ENCODE measurements at places on chromosomes 3 and 15.

GRCh38 chr3:48299746-48300712 is 33.4 kb downstream of the SPINK8 start:
- no peak for DNase-seq

- DNase-seq: no peak
These were observed 329.1 kb downstream of the VPS13C start for GRCh38 chr15:61731099-61731498.

GRCh38 chr3:7728566-7729519 is 772.8 kb upstream of the LMCD1 start:
- no peak for DNase-seq

DNA sequence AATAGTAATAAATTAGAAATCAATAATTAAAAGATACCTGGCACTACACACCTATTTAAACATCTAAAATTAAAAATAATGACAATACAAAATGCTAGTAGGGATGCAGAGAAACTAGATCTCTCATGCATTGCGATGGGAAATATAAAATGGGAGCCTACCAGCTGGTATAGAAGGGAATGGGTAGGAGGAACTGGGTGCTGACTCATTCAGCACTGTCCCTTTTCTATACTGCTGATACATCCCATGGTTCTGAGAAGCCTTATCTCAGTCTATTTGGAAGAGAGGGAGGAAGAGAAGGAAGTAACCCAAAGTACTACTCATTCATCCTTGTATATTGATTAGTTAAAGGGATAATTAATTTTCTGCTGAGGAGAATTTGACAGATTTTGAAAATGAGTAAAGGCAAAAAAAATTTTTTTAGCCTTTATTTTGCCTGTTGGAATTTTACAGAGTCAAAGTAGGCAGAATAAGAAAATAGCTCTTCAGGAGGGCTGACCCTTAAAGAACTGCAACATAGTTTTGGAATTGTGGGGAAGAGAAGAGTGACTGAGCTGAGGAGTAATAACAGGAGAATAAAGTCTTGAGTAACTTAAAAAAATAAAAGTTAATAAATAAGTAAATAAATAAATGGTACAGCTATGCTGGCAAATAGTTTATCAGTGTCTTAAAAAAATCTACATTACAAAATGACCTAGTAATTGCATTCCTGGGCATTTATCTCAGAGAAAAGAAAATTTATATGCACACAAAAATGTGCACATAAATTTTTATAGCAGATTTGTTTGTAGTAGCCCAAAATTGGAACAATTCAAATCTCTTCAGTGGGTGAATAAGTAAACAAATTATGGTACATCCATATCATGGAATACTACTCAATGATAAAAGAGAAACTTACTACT is 15.3 kb upstream of the BHLHE40 start:
- no peak for DNase-seq

- no peak for DNase-seq
These were observed 96.0 kb upstream of the CCDC80 start for GRCh38 chr3:112736805-112737566.

DNA sequence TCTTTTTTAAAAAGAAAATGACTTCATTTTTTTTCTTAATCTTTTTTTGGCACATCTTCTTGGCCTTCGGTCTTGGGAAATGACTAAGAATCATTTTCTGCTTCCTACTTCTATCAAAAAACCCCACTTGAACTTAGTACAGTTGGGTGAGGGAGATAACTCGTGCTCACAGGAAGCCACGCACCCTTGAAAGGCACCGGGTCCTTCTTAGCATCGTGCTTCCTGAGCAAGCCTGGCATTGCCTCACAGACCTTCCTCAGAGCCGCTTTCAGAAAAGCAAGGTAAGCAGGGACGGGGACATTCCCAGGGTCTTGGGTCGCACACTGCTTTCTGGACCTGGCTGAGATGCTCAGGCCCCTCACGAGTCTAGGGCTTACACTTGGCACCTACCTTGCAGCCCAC is at the start of gene CCR4:
Gene CCR4, plus strand, starts transcription at position 235 of the 402 bp plus-strand sequence. CDS start 1,779 bp downstream, outside the sequence.
- no peak for DNase-seq

DNA sequence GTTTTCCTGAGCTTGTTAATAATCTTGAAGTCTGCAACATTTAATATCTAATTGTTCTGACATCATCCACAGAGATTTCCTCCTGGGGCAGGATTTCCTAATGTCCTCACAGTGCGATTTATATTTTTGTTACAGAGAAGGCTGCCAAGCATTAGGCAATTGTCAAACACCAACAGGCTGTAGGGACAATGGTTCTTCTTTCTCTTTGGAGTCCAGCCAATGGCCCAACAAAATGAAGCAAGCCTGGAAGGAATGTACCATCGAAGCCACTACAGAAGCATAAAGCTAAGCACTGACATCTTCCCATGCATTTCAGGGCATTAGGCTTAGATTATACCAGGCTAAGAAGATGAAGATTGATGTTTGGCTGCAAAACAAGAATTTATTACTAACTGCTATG is 173.0 kb upstream of the FRMD4B start:
- no peak for DNase-seq

DNA sequence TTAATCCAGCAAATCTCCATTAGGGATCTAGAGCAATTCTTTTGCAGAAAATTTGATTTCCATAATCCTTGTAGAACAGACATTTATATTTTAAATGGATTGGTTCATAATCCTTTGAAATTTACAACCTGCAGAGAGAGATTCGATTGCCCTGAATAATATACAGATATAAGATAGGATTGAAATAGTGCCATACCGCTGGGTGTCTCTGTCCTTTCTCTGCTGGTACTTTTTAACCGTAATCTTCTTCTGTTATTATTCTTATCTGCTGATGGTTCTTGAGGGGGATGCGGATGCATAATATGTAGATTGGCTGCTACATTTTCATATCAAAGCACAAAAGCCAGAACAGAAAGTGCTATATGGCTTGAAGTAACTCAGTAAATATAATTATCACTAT is 182.2 kb downstream of the CFAP20DC start:
- DNase-seq: no peak

DNA sequence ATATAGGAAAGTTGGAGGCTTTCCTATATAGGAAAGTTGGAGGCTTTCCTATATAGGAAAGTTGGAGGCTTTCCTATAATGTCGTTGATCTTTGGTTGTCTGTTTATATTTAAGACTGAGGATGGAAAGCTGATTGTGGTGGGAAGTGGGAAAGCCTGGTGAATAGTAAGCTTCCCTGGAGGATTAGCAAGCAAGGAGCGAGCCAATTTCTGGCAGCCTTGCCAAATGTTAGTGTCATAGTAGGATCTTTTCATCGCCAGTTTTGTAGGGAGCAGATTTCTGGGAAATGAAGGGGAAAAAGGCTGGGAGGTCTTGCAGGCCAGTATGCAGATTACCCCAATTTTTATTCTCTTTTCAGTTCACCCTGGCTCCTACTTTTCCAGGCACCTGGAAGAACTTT is 39.9 kb upstream of the CCNL1 start:
- no peak for DNase-seq

DNA sequence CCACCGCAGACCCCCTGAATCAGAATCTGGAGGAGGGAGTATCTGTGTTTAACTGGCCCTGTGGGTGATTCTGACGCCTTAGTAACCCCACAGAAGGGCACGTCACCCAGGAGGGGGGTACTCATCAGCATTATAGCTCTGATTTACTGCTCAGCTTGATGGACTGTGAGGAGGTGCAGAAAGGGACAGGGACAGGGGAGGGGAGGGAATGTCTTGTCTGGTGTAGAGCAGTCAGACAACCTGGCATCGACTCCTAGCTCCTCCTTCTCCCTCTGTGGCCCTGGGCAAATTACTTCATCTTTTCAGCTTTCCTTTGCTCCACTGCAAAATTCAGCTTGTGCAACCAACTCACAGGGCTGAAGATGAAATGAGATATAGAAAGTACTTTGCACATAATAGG is 42.3 kb upstream of the GLCE start:
- DNase-seq: no peak

GRCh38 chr3:130582457-130583153 is 65.6 kb downstream of the COL6A6 start:
- no peak for DNase-seq

- no peak for DNase-seq
These were observed 214.2 kb upstream of the TPM1 start for GRCh38 chr15:62828364-62828763.

DNA sequence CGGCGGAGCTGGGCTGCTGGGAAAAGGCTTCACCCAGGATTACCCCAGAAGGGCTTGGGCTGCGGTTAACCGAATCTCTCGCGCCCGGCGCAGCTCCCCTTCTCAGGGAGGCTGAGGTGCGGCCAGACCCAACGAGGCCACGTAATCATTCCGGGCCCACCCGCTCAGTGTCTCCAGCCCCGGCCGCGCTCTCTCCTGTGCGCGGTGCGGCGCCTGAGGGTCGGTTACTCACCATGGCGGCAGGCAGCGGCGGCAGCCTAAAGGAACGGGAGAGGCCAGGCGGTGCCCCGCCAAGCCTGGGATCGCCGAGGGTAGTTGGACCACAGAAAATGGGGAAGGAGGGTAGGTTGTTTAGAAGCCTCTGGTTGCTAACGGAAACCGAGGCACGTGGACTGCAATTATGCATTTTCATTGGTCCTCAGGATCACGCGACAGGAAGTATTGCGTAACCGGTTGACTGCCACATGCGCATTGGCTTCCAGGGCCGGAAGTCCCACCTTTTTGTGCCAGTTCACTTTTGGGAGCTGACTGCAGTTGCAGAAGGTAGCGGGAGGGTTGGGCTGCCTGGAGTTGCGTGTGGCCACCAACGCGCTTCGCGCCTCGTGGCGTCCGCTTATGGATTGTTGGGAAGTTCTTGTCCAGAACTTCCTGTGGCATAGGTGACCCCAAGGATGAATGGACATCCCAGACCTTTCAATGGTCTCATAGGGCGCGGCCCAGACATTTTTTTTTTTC is at the start of gene LZTFL1:
Gene LZTFL1, minus strand, starts transcription at position 363 of the 735 bp plus-strand sequence. Its CDS starts 128 bp downstream, at position 235.
- DNase-seq: peak; percentile 74

- DNase-seq: no peak
These were observed 34.9 kb downstream of the PPP1R2 start for GRCh38 chr3:195508185-195508584.

GRCh38 chr3:120795959-120796358 is 53.4 kb downstream of the GTF2E1 start:
- DNase-seq: no peak

- no peak for DNase-seq
These were observed 9.1 kb downstream of the SHOX2 start for GRCh38 chr3:158097081-158097592.

DNA sequence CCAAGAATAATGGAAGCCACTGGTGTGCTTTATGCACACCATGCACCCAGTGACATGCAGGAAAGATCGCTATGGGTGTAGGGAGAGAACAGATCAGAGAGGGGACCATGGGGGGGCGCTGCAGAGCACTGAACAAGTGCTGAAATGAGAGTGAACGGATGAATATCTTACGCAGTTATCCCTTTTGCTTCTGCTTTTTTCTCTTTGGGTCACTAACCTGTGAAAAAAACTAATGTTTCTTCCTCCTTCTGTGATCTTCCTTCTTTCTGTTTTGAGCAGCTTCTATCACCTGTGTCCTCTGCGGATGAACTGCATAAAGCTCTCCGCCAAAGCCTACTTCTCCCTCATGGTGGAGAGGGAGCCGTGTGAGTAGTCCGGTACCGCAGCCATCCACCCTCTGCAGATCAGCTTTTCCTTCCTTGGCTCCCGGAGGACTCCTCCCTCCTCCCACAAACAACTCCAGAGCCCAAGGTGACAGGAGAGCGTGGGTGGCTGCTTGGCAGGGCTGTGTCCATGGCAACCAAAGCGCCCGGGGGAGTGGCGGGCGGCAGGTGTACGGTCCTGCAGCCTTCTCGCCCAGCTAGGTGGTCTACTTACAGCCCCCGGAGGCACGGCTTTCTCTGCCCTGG is 106.2 kb downstream of the DGKG start:
- no peak for DNase-seq

GRCh38 chr3:157261000-157261399 is 101.1 kb upstream of the CCNL1 start:
- no peak for DNase-seq

DNA sequence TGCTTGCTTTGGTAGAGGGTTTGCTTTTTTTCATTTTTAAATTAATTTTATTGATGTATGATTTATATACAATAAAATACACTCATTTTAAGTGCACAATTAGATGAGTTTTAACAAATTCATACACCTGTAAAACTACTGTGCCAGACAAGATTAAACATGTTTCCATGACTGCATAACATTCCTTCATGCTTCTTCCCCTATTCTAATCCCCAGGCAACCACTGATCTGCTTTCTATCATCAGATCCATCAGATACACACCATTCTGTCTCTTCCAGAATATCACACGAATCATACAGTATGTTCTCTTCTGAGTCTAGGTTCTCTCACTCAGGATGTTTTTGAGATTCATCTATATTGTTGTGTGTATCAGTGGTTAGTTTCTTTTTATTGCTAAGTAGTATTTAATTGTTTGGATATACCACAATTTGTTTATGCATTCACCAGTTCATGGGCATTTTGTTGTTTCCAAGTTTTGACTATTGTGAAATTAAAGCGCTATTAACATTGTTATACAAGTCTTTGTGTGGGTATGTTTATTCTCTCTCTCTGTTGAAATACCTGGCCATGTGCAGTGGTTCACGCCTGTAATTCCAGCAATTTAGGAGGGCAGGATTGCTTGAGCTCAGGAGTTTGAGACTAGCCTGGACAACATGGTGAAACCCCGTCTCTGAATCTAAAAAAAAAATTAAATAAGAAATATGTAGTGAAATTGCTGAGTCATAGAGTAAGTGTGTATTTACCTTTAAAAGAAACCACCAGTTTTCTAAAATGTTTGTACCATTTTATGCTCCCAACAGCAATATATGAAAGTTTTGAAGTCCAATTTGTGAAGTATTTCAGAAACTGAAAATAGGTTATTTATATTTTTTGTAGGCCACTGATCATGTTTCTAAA is 7.0 kb upstream of the TFG start:
- no peak for DNase-seq

- no peak for DNase-seq
These were observed 29.6 kb downstream of the GADL1 start for GRCh38 chr3:30864836-30865235.

DNA sequence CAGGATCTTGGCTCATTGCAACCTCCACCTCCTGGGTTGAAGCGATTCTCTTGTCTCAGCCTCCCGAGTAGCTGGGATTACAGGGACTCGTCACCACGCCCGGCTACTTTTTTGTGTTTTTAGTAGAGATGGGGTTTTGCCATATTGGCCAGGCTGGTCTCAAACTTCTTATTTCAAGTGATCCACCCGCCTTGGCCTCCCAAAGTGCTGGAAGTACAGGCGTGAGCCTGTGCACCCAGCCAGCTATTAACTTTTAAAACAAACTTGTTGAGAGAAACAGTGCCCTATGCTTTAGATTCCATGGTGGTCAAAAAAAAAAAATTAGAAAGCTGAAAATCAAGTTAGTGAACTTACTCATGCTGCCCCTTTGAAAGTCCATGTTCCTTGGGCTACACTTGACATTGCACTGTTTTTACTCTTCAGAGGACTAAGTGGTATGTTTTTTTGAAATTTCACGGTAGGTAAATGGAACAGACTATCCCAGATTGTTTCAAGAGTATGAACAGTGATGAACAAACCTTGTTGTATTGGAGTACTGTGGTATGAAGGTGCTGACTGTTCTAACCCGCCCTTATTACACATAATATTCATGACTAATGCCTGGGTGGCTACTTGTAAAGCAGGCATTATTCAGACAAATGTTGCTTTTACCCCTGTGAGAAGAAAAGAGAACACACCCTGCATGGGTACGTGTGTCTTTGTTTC is 206.9 kb downstream of the KLHL25 start:
- DNase-seq: no peak

GRCh38 chr15:51366071-51366470 is 24.6 kb downstream of the GLDN start:
- no peak for DNase-seq

GRCh38 chr3:114411811-114412803 is 118.3 kb downstream of the TIGIT start:
- no peak for DNase-seq

All from activated T-cell treated with anti-CD3 and anti-CD28 coated beads for 1 hour (primary cell).